Stimulated activated CD8-positive, alpha-beta memory T cell treated with anti-CD3 and anti-CD28 coated beads, Interleukin-4, amount 100 ng/mL, for 1 hour (primary cell): ENCODE measurements at places on chromosomes 13 and 19.

DNA sequence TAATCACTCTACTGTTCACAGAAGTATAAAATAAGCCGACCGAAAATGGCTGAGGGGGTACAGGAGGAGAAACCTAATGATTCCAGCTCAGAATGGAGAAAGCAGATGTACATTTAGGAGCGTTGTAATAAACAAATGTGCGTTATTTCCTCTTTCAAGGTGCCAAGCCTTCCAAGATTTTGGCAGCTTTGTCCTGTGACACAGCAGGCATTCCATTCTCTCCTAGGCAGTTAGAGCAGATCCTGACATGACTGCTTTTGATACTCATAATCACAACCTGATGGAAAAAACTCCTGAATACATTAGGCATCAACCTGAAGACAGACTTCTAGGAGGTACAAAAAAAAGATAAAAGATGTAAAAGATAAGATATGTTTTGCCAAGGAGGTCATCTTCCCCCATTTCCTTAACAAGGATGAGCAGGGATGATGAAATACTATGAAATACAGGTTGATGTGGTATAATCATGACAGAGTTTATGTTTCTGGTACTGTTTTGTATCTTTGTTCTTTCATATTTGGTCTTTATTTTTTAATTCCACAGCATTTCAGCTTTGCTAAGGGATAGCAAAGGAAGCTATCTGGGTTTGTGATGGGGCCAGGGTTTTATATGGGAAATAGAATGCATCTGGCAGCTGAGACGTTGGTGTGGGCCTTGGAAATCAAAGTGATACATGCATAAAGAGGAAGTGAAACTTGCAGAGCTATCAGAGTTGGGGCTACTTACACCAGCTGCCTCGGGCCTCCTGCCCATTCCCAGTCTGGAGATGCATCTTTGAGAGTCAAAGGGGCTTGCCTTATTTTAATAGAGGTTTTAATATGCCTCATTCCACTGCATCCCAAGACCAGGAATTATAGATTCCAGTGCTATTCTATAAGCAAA, 222.5 kb downstream of the OXGR1 start:
- no peak for DNase-seq

- no peak for DNase-seq
These were observed 13.8 kb upstream of the RPS15 start for GRCh38 chr19:1424192-1424955.

GRCh38 chr19:29268721-29269393, 55.9 kb upstream of the UQCRFS1 start:
- no peak for DNase-seq

GRCh38 chr13:68439817-68440216, 1209.7 kb upstream of the PCDH9 start:
- DNase-seq: no peak

DNA sequence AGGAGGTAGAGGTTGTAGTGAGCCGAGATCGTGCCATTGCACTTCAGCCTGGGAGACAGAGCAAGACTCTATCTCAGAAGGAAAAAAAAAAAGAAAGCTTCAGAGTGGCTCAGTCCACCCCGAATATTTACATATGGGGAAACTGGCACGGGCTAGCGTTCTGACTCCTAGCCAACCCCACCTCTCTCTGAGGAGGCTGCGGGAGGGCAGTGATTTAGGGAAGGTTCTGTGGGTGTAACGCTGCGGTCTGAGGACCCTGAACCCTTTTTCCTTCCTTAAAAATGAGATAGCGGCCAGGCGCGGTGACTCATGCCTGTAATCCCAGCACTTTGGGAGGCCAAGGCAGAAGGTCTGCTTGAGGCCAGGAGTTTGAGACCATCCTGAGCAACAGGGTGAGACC, 5.0 kb downstream of the LRRC25 start:
- DNase-seq: no peak

GRCh38 chr13:110498327-110498726, 63.2 kb downstream of the RAB20 start:
- no peak for DNase-seq

- no peak for DNase-seq
These were observed 697 bp upstream of the DGKH start for GRCh38 chr13:42047561-42048341.
